Neural crest cell (in vitro differentiated cells): ENCODE measurements at places on chromosomes 3 and 15. TPM values are rescaled to one million over a fixed set of nuclear protein-coding genes. Genes with fewer than 3 reads are reported as not detected.

SRGAP3 gene
- total RNA-seq, result 58.4 and 60.5 TPM in 2 replicates

- H3K27me3 ChIP-seq, result no peaks in the 10 kb centered on the region
- H3K27ac ChIP-seq, result no peak overlapping the region
- no peak overlapping the region for H3K4me3 ChIP-seq
- H3K4me1 ChIP-seq, result peaks cover 20% of the 10 kb centered on the region
- DNase-seq, result no peak
These were observed 14.8 kb downstream of the GNB4 start for GRCh38 chr3:179436517-179436916.

CACNA2D2 gene
- 8.7 and 9.3 TPM in 2 replicates for total RNA-seq

USP50 gene
- 0.40 TPM in 1 of 2 replicates, not detected in the other for total RNA-seq

RPP25 gene
- total RNA-seq, result 6.2 and 6.3 TPM in 2 replicates

XXYLT1 gene
- 41.1 and 41.2 TPM in 2 replicates for total RNA-seq

GRCh38 chr3:31624083-31624709 is 91.5 kb downstream of the STT3B start:
- H3K4me1 ChIP-seq, result no peaks in the 10 kb centered on the region
- DNase-seq, result no peak
- H3K27me3 ChIP-seq, result no peaks in the 10 kb centered on the region
- H3K4me3 ChIP-seq, result no peak overlapping the region

UCN2 gene
- total RNA-seq, result 1.3 TPM in 2 replicates
